ENCODE measurements at places on chromosomes 3 and 15.

- no peak for DNase-seq
Measured at GRCh38 chr3:35335703-35336102, 303.6 kb upstream of the ARPP21 start.

- DNase-seq: no peak
Measured at GRCh38 chr3:43215663-43216275, 70.6 kb upstream of the SNRK start.

- no peak for DNase-seq
Measured at GRCh38 chr15:98751767-98752166, 103.4 kb downstream of the IGF1R start.

GRCh38 chr3:117875887-117876286 is 1158.8 kb downstream of the IGSF11 start:
- no peak for DNase-seq

- no peak for DNase-seq
Measured at GRCh38 chr3:183308751-183309150, 55.7 kb downstream of the B3GNT5 start.

Data from activated T-helper 1 cell treated with anti-CD3 and anti-CD28 coated beads, Interleukin-2, amount 50 U/mL, for 16 hours (primary cell).